ENCODE measurements at places on chromosomes 2 and 18.

GRCh38 chr18:46352520-46353250, 248.5 kb downstream of the HAUS1 start:
- no peak for DNase-seq

DNA sequence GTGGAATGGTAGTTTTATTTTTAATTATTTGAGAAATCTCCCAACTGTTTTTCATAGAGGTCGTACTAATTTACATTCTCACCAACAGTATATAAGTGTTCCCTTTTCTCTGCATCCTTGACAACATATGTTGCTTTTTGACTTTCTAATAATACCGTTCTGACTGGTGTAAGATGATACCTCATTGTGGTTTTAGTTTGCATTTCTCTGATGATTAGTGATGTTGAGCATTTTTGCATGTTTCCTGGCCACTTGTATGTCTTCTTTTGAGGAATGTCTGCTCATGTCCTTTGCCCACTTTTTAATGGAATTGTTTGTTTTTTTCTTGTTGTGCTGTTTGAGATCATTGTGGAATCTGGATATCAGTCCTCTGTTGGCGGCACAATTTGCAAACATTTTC, 242.5 kb downstream of the ZNF521 start:
- no peak for DNase-seq

DNA sequence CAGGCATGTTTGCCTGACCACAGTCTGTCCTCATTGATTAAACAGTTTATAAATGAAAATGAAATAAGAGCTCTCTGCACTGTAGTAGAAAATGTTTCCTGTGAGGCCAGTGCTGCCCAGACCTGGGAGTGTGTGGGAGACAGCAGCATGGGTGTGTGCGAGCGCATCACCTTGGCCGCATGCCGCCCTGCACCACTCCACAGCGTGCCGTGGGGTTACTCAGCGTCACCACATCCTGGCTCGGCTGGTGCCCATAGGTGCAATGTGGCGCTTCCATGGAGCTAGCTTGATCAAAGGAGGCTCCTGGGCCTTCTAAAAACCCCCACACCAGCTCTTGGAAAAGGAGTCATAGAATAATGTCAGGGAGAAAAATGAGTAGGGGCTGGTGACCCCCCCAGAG, 76.0 kb upstream of the EPC2 start:
- DNase-seq = no peak

DNA sequence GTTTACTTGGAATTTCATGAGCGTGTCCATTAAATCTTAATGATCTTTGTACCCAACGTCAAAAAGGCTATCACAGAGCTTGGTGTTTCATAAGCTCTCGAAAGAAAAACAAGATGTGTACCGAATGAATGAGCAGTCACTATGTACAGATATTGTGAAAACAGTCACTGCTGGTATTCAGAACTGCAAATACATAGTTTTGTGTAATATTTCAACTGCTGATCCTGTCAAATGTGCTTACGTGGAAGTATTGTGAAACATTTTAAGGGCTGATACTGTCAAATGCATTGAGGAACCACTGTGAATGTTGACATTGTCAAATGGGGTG, 184.2 kb upstream of the KLHL29 start:
- no peak for DNase-seq

DNA sequence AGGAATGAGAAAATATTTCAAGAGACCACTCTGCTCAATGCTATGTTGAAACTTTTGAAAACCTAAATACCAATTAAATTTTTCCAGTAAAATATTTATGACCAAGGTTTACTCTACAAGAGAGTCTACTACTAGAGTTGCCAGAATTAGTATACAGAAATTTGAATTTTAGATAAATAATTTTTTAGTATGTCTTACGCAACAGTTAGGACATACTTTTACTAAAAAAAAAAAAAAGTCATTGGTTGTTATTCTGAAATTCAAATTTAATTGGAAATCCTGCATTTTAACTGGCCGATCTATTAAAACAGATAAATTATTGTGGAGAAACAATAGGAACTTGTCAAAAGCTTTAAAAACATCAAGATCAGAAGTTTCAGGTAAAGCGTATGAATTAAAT, 49.1 kb upstream of the TMEM200C start:
- DNase-seq = no peak

DNA sequence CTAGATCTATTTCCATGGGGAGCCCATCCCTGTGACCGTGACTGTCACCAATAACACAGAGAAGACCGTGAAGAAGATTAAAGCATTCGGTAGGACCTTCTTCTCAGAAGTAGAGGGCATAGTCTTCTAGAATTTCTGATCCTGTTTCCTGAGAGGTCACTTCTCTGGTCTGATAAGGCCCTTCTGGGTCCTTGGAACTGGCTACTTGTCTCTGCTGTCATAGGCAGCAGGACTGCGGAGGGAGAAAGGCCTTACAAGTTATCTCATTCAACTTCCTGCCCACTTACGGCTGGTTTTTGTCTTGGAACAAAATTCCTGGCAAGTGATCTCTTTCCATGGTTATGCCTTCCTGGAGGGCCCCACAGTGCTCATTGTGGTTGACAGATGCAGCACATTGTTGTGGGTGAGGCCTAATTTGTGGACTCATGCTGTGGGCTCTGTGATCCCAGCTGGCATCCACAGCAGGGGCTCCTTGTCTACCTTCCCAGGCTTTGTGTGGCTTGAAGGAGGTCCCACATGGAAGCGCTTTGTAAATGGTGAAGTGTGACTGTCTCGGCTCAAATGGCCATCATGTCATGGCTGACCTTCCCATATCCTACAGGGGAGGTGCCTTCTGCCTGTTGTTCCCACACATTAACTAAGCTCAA, 22.0 kb downstream of the SAG start:
- DNase-seq = peak; percentile 42

DNA sequence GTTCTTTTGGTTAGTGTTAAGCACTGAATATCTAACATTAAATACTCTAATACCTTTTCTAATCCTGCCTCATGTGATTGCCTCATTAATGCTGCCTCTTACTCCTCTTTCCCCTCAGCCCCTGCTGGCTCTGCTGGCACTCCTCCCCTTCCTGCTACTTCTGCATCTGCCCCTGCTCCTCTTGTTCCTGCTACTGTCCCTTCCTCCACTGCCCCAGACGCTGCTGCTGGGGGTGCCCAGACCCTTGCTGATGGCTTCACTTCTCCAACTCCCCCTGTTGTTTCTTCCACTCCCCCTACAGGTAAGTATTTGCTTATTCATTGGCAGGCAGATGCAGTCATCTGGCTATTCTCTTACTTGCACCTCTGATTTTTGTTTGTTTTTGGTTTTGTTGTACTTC, 68.5 kb downstream of the ABI2 start:
- no peak for DNase-seq

GRCh38 chr2:88082781-88083180, 15.2 kb downstream of the SMYD1 start:
- no peak for DNase-seq

DNA sequence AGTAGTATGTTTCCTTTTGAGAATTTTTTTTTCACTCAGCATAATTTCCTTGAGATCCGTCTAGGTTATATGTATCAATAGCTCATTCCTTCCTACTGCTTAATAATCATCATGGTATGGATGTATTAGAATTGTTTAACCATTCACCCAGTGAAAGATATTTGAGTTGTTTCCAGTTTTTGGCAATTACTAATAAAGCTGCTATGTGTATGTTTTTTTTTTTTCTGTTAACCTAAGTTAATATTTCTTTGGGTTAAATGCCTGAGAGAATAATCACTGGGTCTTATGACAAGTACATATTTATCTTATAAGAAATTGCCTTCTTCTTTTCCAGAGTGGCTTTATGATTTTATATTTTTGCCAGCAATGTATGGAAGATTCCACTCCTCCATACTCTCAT, 96.4 kb upstream of the ST6GAL2 start:
- DNase-seq = no peak

GRCh38 chr2:222827417-222827816, 33.4 kb upstream of the ACSL3 start:
- no peak for DNase-seq

DNA sequence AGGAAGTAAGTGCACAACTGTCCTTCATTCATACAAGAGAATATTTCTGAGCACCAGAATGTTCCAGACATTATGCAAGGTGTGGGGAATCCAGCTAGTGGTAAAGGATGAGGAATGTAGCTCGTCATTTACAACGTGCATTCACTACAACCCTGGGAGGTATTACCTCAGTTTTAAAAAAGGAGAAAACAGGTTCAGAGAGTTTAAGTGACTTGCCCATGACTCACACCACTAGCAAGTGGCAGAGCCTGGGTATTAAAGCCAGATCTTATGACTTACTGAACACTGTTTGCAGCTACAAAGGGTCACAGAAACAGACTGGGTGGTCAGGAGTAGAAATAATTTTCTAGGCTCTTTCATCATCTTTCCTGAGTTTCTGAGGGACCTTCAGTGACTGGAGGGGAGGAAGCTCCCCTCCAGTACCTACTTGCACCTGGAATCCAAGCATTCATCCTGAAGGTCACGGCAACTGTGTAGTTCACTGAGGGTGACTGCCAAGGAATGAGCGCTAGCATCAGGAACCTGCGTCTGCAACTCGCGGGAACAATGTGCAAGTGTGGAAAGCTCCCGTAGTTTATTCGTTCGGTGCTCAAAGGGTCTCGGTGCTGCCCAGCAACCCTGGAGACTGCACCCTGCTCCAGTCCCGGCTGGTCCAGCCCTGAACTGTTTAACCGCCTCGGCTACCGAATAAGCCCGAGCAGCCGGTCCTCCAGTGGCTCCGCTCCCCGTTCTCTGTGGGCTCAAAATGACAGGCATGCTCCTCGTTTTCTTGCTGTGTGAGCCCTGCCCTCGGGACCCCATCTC, 647 bp downstream of the CCDC121 start:
- no peak for DNase-seq

- no peak for DNase-seq
Observed at GRCh38 chr2:24050041-24050979, 769 bp downstream of the FKBP1B start.

DNA sequence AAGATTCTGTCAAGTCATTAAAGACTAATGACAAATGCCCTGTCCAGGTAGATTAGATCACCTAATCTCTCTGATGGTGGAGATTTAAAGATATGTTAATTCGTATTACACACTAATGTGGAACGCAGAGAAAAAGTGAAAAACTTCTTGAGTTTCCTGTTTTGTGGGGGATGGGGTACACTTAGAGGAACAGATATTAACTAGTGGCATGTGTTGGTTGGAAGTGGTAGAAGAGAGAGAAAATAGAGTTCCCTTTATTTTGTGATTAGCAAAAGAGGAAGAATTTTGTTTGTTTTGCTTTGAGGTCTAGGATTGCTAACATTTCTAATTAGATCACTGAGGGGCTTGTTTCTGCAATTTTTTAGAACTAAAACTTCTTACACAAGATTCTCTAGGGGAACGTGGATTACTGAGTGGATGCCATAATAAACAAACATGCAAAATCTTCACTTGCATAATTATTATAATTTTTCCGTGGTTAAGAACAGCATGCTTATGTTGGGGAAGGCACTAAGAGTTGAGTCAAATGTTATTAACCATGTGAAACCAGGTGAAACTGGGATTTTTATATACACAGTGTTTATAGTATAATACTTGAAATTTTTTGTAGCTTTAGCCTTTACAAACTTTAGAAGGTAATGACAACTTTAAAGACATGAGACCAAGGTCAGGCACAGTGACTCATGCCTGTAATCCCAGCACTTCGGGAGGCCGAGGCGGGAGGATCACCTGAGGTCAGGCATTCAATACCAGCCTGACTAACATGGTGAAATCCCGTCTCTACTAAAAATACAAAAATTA, 97.4 kb upstream of the STK17B start:
- DNase-seq = no peak

DNA sequence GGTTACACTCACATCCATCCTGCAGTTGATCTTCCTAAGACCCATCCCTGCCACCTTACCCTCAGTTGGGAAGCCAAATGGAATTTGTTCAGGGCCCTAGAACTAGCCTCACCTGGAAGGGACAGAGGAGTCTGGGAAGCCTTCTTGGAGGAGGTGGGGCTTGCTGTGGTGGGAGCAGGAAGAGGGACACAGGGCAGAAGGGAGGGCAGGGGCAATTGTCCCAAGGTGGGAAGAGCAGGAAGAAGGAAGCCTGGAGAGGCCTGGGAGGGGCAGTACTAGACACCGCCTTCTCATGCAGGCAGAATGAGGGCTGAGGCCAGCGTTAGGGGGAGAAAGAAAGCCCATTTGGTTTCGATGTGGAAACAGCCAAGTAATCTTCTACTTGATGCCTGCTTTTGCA, 34.1 kb upstream of the ASPRV1 start:
- DNase-seq = no peak

- no peak for DNase-seq
Observed at GRCh38 chr2:120235681-120236080, 12.5 kb upstream of the TMEM185B start.

DNA sequence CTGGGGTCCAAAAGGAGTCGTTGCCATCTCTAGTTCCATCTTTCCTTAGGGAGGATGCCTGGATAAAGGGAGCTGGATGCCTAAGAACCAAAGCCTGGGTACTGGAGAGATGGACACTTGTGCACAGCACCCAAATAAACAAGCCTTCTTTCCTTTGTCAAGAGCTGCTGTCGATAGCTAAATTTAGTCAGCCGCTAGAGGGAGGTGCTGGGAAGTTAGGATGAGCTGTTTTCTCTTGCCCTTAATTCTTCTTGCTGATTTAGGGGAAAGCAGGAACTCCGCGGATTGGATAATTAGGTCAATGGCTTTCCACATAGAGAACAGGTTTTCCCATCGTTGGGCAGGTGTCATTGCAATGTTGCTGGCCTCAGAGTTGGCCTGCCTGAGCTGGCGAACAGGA, 30.9 kb upstream of the SERPINB12 start:
- peak; percentile 13 for DNase-seq

DNA sequence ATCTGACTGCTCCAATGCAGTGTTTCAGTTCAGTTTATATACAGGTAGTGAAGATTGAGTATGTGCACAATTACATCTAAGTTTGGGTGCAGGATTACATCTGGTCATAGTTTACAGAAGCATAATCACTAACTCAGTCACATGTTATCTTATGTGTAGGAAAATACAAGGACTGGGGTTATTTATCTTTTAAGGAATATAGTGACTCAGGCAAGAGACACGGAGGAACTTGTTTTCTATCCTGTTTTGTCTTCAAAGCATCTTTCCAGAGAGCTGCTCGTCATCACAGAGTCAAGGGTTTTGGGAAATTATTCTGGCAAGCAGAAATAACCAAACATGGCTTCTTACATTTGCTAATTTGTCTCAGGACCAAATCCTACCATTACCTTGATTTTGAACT, 1371.5 kb upstream of the TMEFF2 start:
- DNase-seq = no peak

GRCh38 chr2:112923237-112923966, 12.4 kb downstream of the IL37 start:
- DNase-seq = no peak

DNA sequence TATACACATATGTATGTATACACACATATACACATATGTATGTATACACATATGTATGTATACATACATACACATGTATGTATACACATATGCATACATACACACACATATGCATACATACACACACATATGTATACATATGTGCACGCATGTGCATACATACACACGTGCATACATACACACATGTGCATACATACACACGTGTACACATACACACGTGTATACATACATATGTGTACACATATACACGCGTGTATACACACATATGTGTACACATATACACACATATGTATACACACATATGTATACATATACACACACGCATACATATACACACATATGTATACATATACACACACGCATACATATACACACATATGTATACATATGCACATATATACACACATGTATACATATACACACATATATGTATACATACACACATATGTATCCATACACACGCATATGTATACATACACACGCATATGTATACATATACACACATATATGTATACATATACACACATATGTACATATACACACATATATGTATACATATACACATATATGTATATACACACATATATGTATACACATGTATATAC, 21.5 kb downstream of the NABP1 start:
- no peak for DNase-seq

GRCh38 chr2:37318401-37318800, 6.2 kb downstream of the PRKD3 start:
- no peak for DNase-seq
